H4 (cell line): ENCODE measurements at places on chromosomes 16 and 17.
A peak's percentile ranks its signal among the peaks of the same experiment; 100 is the strongest.

DNA sequence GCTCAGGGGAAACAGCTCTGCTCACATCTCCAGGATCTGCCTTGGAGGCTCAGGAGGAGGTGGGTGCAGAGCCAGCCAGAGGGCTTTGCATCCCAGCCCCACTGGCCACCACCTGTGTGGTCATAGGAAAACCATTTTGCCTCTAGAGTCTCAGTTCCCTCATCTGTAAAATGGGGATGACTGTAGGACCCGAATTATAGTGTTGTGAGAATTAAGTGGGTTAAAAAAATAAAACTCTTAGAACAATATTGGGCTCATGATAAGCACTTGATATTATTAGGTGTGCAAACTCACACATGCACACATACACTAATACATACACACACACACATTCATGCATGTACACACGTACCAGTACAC is 19.4 kb upstream of the JPH3 start:
- no peak for DNase-seq

DNA sequence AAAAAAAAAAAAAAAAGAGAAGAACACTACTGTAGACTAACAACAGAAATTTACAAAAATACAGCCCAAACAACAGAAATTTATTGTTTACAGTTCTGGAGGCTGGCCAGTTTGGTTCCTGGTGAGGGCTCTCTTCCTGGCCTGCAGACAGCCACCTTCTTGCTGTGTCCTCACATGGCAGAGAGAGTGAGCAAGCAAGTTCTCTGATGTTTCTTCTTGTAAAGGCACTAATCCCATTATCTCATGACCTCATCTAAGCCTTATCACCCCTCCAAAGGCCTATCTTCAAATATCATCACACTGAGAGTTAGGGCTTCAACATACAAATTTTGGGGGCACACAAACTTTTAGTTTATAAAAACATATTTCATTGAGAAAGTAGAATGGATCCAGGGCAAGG is 7.3 kb downstream of the ARSG start:
- no peak for DNase-seq

DNA sequence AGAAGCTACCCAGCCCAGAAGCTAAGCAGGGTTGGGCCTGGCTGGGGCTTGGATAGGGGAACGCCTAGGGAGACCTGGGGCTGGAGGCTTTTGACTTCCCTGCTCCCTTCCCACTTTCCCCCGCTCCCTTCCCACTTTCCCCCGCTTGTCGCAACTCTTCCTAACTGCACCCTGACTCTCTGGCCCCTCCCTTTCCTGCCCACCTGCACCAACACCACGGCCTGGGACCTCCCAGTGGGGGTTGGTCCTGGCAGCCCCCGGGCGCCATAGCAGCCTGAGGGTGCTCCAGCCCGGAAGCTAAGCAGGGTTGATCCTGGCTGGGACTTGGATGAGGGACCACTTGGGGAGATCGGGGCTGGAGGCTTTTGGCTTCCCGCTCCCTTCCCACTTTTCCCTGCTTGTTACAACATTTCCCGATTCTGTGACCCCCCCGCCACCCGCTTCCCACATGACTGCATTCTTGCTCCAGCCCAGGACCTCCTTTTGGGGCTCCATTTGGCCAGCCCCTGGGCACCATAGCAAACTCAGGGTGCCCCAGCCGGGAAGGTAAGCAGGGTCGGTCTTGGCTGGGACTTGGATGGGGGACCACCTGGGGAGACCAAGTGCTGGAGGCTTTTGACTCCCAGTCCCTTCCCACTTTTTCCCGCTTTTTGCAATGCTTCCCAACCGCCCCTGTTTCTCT is 2287.0 kb downstream of the TP53TG3F start:
- no peak for DNase-seq

DNA sequence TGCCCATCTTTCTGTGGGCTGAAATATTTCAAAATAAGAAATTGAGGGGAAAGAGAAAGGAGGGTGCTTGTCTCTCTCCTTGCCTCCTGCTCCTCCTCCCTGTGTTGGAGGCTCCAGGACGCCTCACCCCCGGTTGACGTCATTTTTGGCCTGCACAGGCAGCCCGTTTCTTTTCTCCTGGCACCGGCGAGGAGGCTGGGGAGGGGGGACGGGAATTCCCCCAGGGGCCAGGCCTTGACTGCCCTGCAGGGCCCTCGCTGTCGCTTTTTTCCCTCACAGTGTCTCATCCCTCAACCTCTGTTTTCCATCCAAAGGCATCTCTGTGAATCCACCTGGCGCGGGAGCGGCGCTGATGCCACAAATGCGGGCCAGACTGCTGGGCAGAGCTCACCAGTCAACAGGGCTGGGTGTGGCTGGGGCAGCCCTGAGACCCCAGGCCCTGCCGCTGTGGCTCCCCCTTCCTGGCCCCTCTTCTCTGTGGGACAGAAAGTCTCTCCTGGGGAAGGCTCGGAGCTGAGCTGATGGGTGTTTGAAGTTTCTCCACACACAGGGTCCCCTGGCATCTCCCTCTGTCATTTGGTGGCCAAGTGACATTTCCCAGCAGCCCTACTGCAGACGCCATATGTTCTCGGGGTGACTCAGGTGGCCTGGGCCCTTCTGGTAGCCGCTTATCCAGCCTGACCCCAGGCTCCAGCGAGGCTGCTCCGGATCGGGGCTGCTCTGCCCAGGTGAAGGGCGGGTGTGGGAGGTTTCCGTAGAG is 16.0 kb downstream of the CENPX start:
- no peak for DNase-seq

DNA sequence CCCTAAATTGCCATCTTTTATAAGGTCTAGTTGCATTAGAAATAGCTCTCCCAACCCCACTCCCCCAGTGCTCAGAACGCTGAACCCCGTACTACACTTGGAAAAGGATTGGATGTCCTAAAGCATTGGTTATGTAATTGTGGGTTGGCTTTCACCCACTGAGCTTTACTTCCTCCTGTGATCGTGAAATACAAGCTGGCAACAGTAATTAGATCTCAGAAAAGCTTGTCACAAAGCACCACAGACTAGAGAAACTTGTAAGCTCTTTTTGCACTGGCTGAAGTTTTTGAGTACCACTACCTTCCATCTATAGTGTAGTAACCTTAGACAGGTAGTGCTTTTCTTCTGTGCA is 54.4 kb downstream of the SIAH1 start:
- DNase-seq, result no peak

GRCh38 chr17:979539-980405 is at the start of gene NXN:
Gene NXN (minus strand): TSS chr17:979776.
- DNase-seq, result peak; percentile 55

- DNase-seq, result no peak
These were observed 149.4 kb downstream of the RBFOX1 start for GRCh38 chr16:7482032-7482431.

DNA sequence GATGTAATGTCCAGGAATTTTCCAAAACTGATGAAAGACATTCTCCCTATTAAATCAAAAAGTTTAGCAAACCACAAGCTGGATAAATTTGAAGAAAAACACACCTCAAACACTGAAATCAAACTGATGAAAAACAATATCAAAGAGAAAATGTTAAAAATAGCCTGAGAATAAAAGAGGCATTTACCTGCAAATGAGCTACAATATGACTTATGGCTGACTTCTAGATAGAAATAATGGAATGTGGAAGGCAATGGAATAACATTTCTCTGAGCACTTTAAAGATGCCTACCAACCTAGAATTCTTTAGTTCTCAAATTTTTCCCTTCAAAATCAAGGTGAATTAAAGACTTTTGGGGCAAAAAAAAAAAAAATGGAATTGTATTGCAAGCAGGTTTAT is 52.4 kb upstream of the HSBP1 start:
- no peak for DNase-seq

DNA sequence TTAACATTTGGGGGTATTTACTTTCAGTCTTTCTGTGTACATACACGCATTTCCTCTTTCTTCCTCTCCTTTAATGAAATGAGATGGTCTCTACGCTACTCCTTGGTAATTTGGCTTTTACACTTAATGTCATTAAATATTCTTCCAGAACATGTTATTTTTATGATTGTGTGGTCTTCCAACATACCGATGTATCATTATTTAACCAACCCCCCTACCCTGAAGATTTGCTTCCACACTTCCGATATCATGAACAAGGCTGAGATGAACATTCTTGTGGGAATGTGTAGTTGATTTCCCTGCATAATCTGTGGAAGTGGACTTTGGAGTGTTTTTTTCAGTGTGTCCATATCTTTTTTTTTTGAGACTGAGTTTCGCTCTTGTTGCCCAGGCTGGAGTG is 2.3 kb upstream of the PGS1 start:
- no peak for DNase-seq

DNA sequence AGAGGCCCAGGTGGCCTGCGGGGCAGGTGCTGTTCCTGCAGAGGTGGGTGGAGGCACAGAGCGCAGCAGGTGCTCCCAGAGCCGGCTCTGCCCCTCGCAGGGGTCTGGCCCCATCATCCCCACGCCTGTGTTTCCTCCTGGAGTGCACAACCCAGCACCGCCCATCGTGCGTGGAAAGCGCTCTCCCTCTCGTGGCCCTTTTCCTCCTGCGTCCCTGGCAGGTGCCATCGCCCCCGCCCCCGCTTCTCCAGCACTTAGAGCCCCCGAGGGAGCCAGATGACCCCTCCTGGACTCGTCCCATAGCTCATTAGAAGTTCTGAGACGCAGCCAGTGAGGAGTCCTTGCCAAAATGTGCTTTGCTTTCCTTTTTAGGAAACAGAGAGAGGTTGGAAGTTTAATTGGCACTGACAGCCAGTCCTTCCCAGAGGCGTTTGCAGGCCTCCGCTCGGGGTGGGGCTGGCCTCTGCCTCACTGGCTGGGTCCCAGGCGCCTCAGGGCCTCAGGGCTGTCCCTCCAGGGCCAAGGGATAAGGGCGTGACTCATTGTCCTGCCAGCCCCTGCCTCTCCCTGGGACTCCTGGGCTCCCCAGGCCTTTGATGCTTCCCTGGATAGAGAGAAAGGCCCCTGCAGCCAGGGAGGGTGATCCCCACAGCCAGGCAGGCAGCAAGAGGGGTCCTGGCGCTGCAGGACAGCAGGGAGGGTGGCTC is 32.2 kb upstream of the CHMP6 start:
- DNase-seq, result no peak

DNA sequence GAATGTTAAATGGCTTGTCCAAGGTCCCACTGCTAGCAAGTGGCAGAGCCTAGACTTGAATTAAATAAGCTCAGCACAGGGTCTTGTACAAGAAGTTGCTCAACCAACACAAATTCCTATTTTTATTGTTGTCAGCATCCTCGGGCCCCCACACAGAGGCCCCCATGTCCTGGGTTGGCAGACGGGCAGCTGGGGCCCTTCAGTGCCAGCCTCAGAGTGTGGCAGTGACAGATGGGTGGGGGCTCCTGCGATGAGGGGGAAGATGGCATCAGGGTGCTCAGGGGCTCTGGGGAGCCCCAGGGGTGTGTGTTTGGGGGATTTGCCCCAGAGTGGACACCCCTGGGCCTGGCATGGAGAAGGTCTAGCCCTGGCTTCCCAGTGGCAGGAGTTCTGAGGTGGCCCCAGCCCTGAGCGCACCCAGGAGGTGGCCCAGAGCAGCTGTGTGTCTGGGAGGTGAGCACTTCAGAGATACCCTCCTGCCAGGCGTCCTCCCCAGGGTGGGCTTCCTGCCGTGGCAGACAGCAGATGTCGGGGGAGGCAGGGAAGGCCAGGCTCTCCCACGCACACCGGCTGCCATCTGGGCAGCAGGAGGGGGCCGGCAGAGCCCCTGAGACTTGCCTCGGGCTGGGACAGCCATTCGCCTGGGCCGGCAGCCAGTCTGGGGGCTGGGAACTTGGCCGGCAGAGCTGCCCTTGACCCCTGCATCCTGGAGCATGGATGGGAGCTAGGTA is 150.8 kb downstream of the C16orf78 start:
- DNase-seq, result no peak

- no peak for DNase-seq
These were observed 660.7 kb upstream of the EEF2KMT start for GRCh38 chr16:5758281-5758680.

DNA sequence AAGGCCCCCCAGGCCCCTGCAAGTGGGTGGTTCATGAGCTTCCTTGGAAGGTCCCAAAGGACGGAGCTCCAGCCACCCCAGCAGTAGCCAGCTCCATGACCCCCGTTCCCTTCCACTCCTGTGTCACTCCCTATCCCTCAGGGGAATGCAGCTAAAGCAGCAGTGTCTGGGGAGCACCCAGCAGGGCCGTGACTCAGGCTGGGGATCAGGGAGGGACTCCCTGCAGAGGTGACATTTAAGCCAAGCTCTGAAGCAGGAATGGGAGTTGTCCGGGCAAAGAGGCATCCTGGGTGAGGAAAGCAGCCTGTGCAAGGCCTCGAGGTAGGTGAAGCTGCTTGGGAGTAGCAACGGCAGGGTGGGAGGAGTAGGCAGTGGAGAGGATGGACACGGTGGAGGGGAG is 11.1 kb upstream of the NPTX1 start:
- DNase-seq, result no peak

DNA sequence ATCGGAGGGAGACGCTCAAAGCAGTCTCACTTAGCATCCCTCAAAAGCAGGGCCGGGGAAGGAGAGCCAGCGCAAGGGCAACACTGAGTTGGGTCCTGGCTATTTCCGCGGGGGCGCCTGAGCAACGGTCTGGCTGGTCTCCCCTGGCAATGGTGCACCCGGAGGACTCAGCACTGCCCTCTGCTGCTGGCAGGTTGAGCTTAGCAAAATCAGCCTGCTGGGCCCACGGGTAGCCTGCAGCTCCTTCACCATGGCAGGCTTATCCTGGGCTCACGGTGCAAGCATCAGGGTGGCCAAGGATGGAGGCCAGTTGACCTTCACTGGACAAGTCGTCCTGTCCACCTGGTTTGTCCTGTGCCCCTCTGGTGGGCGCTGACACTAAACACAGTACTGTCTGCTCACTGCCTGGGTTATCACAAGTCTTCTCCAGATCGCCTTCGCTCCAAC is 14.4 kb upstream of the ALDH3A1 start:
- peak; percentile 70 for DNase-seq

- DNase-seq, result no peak
These were observed at the start of gene NPW for GRCh38 chr16:2019518-2019920. Gene NPW (plus strand): TSS chr16:2019785.

DNA sequence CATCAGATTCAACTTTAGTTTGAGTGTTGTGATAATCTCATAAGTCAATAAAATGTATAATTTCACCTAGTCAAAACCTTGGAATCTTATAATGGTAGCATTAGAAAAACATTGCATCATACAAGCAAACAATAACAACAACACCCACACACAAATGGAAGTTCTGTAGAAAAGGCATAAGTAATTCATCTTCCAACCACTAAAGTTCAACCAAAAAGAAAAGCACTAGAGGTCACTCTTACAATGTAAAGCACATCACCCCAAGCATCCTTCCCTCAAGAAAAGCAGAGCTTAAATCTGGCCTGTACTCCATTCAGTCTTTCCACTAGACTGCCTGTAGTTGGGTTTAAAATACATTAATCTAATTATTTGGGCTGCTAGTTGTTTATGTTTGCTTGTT is 1.8 kb downstream of the CNTNAP4 start:
- DNase-seq, result peak; percentile 34

DNA sequence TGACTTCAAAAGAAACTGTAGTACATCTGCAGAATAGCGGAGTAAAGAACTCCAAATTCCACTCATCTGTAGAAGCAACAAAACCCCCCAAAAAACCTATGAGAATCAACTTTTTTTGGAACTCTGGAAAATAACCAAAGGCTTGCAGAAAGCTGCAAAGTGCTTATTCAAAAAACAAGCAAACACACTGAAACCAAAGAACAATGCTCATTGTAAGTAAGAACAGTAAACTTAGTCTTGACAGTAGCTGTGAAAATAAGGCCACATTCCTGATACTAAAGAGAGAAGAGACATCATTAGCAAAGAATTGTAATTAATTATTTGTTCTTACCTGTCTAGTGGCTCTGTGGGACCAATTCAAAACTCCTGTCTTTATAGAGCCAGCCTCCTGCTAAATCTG is 534.3 kb upstream of the C16orf82 start:
- no peak for DNase-seq

- no peak for DNase-seq
These were observed 57.3 kb downstream of the CDC27 start for GRCh38 chr17:47131761-47132160.
